Left renal cortex interstitium (tissue), 4 donors: ENCODE measurements at places on chromosomes 5 and 9.

- no peak for DNase-seq
These were observed at the start of gene PCDHAC1 for GRCh38 chr5:140925806-140926442. Gene PCDHAC1 (plus strand): TSS chr5:140926299. CDS start chr5:140926893, 594 bp downstream.

- DNase-seq = no peak
These were observed 171.7 kb downstream of the MACROH2A1 start for GRCh38 chr5:135227064-135228022.

- DNase-seq = no peak
These were observed 191.1 kb upstream of the DMRT1 start for GRCh38 chr9:650362-650761.

DNA sequence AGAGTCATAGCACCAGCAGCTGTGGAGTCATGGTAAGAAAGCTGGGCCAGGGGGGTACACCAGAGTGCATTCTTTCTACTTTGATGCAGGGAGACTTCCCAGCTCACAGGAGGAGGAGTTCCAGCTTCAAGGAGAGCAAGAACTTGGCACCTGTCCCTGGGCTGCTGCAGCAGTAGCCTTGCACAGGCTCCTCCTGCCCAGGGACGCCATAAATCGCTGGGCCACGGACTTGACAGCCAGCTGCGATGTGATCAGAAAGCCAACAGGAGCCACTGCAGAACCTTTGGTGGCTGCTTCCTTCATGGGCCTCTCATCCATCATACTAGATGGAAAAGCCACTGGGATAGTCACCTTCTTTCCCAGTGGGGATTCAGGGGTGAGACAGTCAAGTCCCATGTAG, 234.7 kb downstream of the NMUR2 start:
- no peak for DNase-seq

- no peak for DNase-seq
These were observed 69.6 kb upstream of the NR5A1 start for GRCh38 chr9:124576751-124577150.
